ENCODE measurements at places on chromosomes 6 and 20. TPM values are rescaled to one million over a fixed set of nuclear protein-coding genes. Genes with fewer than 3 reads are reported as not detected.
A peak's percentile ranks its signal among the peaks of the same experiment; 100 is the strongest.

SRMS gene
- total RNA-seq = not detected

GRCh38 chr20:33400812-33401183 lies 521 bp downstream of the CDK5RAP1 start:
- DNase-seq = no peak
- H3K4me1 ChIP-seq = peaks cover 52% of the 10 kb centered on the region
- no peaks in the 10 kb centered on the region for H3K36me3 ChIP-seq
- peak overlapping the region; percentile 100 for H3K4me3 ChIP-seq
- peak overlapping the region; percentile 74 for H3K27ac ChIP-seq

DNA sequence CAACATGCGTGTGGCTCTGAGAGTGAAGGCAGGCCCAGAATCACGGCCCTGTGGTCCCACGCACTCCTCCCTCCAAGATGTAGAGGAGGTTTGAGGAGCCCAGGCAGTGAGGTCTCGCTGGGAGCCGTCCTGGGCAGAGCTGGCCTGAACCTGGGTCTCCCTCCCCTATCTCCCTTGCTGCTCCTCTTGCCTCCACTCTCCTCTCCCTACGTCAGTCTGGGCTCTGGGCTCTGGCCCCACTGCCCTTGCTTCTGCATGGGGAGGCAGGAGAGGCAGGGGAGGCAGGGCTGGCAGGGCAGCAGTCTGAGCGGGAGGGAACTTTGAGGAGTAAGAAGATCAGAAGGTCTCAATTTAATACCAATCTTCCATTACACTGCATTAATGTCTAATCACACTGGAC lies 375.1 kb downstream of the ZFAND3 start:
- H3K4me3 ChIP-seq = no peak overlapping the region
- H3K4me1 ChIP-seq = no peaks in the 10 kb centered on the region
- no peaks in the 10 kb centered on the region for H3K27me3 ChIP-seq
- H3K36me3 ChIP-seq = peaks cover 3% of the 10 kb centered on the region

SERPINB1 gene
- total RNA-seq = 58.0 TPM

- H3K4me3 ChIP-seq = no peak overlapping the region
- H3K36me3 ChIP-seq = no peaks in the 10 kb centered on the region
- no peaks in the 10 kb centered on the region for H3K27me3 ChIP-seq
- no peak overlapping the region for H3K27ac ChIP-seq
- H3K4me1 ChIP-seq = no peaks in the 10 kb centered on the region
- no peak for DNase-seq
Observed at GRCh38 chr6:13101409-13101808, 226.9 kb downstream of the TBC1D7 start.

- no peaks in the 10 kb centered on the region for H3K36me3 ChIP-seq
- no peaks in the 10 kb centered on the region for H3K27me3 ChIP-seq
- no peak for DNase-seq
- no peak overlapping the region for H3K4me3 ChIP-seq
- no peak overlapping the region for H3K27ac ChIP-seq
Observed at GRCh38 chr20:8858181-8858787, 210.6 kb upstream of the PLCB4 start.

GLO1 gene
- total RNA-seq = 28.7 TPM

BMP5 gene
- total RNA-seq = not detected

GRCh38 chr20:47711046-47711752 lies 74.1 kb downstream of the SULF2 start:
- no peak for DNase-seq
- H3K27me3 ChIP-seq = no peaks in the 10 kb centered on the region
- H3K36me3 ChIP-seq = no peaks in the 10 kb centered on the region
- no peak overlapping the region for H3K4me3 ChIP-seq
- no peaks in the 10 kb centered on the region for H3K4me1 ChIP-seq

DNA sequence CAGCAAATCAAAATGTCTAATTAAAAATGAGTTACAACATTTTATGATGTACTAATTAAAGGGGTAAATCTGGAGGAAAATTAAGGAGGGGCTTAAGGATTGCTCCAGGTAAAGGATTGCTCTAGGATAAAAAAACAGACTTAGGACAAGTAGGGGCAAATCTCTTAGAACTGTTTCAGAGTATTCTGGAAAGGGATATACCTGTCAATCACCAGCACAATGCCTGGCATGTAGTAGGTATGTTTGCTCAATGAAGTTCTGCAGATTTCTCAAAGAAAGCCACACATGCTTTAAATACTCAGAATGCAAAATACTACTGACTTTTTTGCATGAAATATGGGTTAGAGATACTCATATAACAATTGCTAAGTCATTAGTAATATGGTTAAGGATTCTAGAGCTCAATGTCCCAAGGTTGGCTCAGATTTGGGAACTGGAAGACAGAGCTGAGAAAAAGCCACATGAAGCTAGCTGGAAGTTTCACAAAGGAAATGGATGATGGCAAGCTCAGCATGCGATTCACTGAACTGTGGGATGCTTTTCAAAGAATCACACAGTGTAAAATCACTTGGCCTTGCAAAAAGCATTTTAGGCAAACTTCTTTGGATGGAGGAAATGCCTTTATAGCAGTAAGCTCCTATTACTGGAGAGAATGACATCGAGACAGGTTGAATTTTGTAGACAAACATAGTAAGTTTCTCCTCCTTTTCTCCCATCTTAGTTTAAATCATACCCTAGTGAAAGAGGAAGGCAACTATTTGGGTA lies 72.8 kb downstream of the MAP3K5 start:
- no peak overlapping the region for H3K27ac ChIP-seq
- H3K4me1 ChIP-seq = peaks cover 47% of the 10 kb centered on the region
- H3K4me3 ChIP-seq = no peak overlapping the region
- H3K27me3 ChIP-seq = no peaks in the 10 kb centered on the region
- H3K36me3 ChIP-seq = no peaks in the 10 kb centered on the region

GRCh38 chr6:90190131-90190530 lies 106.5 kb downstream of the BACH2 start:
- peaks cover 40% of the 10 kb centered on the region for H3K4me1 ChIP-seq
- no peaks in the 10 kb centered on the region for H3K36me3 ChIP-seq
- H3K4me3 ChIP-seq = no peak overlapping the region
- DNase-seq = no peak
- H3K27me3 ChIP-seq = no peaks in the 10 kb centered on the region
- no peak overlapping the region for H3K27ac ChIP-seq

CST2 gene
- not detected for total RNA-seq
